ENCODE measurements at places on chromosomes 11 and 22.

GRCh38 chr11:27410272-27410671 is 47.3 kb upstream of the CCDC34 start:
- DNase-seq: no peak

- no peak for DNase-seq
Measured at GRCh38 chr11:133726542-133726941, 118.8 kb downstream of the SPATA19 start.

DNA sequence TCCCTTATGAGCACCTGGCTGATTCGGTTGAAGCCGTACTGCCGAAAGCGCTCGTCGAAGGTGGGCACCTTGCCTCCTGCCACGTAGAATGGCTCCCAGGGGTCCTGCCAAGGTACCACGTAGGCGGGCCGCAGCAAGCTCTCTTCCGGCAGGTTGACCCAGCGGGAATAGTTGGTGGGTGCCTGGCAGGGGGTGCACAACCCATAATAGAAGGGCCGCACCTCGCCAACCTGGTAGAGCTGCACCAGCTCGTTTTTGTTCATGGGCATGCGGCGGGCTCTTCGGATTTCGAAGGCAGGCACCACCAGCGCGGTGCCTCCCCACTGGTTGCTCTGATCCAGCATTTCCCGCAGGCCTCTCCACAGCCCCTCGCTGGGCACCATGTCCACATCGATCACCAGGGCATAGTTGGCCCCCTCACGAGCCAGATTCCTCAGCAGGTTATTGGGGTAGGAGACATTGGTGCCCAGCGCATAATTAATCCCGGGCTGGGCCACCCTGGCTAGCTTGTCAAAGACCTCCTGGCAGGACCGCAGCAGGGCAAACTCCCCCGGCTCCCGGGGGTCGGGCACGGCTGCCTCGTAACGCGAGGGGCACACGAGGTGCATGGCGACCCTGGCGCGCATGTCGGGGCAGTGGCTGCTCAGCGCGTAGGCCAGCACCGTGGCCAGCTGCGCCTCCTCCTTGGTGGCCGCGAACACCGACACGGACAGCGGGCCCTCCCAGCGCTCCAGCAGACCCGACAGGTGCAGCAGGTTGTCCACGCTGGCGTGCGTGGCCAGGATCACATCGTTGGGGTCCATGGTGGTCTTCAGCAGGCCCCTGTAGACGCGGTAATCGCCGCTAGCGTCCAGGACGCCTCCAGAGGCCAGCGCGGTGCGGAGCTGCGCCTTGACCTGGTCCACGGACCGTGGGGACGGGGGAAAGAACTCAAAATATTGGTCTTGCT is 679 bp downstream of the B4GAT1 start:
- peak; percentile 60 for DNase-seq

- DNase-seq: no peak
Measured at GRCh38 chr22:35175392-35175791, 81.9 kb upstream of the HMGXB4 start.

DNA sequence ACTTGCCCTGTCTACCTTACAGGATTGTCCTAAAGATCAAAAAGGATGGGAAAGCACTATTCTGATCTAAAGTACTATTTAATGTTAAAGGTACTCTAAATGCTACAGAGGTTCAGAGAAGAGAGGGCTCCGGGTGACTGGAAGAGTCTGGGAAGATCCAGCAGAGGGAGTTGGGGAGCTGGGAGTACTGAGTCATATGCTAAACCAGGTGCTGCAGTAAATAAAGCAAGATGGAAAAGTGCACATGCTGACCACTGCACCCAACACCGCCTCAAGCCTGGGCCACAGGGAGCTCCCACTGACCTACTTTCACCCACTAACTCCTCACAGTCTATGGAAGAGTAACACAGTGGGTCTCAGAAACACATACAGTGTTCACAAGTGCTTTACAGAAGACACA is 49.3 kb downstream of the WT1 start:
- DNase-seq: peak; percentile 11

Data from body of pancreas (tissue), 4 donors.